NCI-H1436 (cell line): ENCODE measurements at places on chromosomes 11 and 22.

GRCh38 chr11:70061734-70062133, 16.4 kb upstream of the ANO1 start:
- DNase-seq: no peak

DNA sequence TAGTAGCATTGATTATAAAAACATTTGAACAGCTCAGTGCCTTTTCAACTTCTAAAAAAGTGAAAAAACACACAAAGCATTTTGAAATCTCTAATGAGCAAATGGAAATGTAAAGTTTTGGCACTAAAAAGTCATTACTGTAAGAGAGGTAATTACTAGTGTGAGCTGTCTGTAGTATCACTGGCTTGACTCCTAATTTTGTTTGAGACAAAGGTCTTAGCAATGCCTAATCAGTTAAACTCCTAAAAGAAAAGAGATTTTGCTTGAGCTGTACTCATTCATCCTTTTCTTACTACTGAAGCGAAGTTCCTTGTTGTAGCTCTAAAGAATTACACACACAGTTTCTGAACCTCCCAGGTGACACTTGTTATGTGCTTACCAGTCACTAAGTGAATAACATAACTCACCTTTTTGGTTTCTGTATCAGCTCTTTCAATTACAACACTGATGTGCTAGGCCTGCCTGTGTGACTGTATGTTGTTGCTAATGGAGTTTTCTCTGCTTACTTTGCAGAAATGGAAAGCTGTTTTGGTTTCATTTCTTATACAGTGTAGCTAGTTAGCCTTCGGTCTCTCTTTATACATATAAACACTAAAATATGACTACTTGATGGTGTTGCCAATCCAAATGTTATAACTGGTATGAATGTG, 924.4 kb upstream of the TENM4 start:
- no peak for DNase-seq

DNA sequence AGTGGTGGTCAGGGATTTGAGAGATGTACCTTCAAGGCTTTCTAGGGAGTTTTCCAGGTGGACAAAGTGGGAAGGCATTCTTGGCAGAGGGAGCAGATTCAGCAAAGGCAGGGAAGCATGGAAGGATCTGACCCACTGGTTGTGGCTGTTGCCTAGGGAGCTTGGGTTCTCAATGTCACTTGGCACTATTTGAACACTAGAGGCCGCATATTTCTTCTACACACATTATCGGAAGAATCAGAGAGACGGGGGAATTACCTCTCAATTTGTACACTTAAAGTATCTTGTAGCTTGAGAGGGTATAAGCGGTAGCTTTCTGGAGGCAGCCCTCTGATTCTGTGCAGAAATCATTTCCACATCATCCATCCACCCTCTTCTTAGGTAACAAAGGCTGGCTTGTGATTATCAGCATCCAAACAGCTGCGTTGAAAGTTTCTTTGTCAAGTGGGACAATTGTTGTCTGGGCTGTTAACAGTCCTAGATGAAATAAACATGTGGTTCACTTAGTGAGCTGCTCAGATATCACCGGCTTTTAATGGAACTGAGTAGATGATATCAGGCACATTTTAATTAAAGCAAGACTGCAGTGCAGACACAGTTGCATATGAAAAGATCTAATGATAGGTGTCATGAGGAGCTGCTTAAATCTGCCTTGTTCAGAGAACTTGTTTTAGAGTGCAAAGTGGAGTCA, 2.6 kb downstream of the NELL1 start:
- no peak for DNase-seq

- DNase-seq: no peak
These were observed 160.0 kb upstream of the NCAM1 start for GRCh38 chr11:112801025-112801816.

GRCh38 chr11:63574856-63575602, 11.8 kb upstream of the PLAAT2 start:
- no peak for DNase-seq

DNA sequence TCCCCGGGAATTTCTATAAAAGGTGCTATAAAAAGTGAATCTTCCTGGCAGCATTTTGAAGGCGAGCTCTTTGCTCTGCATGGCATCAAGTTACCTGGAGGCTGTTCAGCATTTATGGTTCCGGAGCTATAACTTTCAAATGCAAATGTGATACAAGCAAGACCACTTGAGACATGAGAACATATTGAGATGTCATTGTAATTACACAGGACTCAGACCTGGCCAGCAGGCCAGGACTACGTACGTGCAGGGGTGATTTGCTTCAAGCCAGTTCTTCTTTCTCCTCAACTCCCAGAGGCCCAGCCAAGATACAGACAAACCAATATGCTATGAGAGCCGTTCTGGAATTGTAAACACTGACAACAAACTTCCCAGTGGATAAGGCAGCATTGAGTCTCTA, 227.4 kb upstream of the FAT3 start:
- no peak for DNase-seq

GRCh38 chr22:45453764-45454163, 40.3 kb downstream of the RIBC2 start:
- no peak for DNase-seq

GRCh38 chr11:65555693-65556231, 2.4 kb downstream of the LTBP3 start:
- no peak for DNase-seq

DNA sequence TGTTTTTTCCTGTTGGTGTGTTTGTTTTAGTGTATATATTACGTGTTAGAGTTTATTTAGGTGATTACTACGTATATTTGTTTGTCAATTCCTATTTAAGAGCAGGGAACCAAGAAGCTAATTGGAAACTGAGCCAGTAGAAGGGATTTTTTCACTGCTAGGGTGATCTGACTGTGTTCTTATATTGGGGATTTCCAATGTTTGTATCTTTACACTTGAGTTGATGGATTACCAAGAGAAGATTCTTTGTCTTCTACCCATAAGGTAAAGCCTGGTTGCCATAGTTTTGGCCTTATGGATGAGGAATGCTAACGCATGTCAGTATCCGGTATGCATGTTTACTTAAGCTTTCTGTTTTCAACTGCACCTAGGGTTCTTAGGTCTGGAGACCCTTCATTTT, 35.6 kb downstream of the SIK2 start:
- DNase-seq: no peak

GRCh38 chr11:21321530-21321929, 652.1 kb downstream of the NELL1 start:
- DNase-seq: no peak

DNA sequence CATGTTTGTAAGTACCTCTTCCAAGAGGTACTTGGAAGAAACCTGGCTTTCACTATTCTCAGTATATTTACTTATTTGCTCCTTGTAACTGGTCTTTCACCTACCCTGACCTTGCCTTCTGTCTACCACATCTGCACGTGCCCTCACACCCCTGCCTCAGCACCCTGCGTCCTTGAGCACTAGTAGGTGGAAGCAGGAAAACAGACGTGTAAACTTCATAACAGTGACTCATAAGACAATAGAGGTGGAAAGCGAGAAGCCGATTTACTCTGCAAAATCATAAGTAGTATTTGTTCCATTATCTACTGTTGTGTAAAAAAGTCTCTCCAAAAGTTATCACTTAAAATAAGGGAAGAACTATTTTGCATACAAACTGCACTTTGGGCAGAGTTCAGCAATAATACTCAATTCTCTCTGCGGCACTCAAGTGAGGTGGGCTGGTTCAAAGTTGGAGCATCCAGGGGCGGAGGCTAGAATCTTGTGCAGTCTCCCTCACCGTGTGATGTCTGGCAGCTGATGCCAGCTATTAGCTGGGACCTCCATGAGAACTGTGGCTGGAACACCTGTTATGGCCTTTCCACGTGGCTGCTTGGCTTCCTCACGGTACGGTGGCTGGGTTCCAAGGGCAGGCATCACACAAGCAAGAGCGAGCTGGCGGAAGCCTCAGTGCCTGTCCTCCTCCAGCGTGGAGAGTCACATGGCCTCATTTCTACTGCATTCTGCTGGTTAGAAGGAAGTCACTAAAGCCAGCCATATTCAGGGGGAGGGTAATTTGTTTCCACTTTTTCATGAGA, 30.4 kb downstream of the PACS1 start:
- DNase-seq: peak; percentile 1

GRCh38 chr11:111365722-111366559, 13.1 kb downstream of the POU2AF1 start:
- DNase-seq: no peak

DNA sequence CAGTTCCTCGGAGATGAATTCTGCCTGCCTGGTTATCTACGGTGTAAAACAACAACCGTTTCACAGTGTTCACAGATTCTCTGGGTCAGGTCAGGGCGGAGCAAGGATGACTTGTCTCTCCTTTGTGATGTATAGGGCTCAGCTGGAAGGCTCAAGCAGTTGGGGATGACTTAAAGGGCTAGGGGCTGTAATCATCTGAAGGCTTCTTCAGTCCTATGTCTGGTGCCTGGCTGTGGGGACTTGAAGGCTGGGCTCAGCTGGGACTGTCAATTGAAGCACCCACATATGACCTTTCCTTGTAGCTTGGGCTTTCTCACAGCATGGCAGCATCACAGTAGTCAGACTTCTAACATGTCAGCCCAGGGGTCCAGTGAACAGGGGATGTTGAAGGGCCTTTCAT, 29.3 kb downstream of the EIF3F start:
- no peak for DNase-seq

DNA sequence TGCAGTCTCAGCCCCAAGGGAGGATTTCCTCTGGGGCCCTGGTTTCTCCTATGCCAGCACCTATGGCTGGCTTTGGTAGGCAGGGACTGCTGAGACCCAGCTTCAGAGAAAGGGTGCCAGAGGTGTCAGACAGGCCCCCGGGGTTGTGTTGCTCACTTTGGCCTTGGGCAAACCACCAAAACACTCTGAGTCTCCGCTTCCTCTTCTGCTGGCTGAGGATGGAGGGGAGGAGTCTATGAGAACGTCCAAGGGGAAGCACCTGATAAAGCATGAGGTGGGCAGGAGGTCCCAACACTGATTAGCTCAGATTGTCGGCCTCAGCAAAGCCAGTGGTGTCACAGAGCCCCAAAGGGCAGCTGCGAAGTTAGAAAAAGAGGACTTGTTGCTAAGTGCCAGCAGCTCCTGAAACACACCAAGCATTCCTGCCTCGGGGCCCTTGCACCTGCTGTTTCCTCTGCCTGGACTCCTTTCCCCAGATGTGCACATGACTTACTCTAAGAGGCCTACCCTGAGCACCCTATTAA, 10.5 kb downstream of the SMTNL1 start:
- no peak for DNase-seq

GRCh38 chr11:129881570-129882170, 13.7 kb downstream of the NFRKB start:
- no peak for DNase-seq

GRCh38 chr11:107501713-107502112, 44.1 kb upstream of the CWF19L2 start:
- no peak for DNase-seq

DNA sequence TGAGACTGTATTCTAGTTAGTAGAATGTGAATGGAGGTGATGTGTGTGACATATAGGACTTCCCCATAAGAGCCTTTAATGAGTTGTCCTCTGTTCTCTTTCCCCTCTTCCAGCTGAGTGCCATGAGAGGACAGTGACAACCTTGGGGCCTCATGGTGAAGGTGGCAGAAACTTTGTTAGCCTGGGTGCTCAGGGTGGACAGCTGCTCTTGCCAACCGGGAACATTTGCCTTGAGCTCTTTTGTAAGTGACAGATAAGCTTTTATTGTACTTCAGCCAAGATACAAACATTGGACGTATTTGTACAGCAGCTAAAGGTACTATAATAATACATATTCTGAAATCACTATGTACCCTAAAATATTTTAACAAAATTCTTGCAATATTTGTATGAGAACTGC, 33.0 kb upstream of the PLET1 start:
- no peak for DNase-seq
